ENCODE measurements at places on chromosomes 6 and 20.

DNA sequence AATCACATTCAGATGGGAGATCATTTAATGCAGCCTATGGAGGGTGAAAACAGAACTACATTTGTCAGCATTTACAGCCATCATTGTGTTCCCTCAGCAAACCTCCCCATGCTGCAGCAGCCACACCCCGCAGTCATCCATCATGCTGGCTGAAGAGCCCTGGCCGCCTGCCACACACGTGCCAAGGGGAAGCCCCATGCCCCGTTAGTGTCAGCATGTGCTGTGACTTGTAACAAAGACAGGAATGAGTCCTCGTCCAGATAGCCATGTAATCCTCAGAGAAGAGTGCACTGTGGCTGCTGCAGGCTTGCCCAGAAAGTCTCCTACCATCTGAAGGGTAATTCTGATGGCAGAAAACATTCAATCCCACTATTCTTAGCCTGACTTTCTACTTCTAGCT is 1097.8 kb downstream of the KIF16B start:
- DNase-seq, result no peak

DNA sequence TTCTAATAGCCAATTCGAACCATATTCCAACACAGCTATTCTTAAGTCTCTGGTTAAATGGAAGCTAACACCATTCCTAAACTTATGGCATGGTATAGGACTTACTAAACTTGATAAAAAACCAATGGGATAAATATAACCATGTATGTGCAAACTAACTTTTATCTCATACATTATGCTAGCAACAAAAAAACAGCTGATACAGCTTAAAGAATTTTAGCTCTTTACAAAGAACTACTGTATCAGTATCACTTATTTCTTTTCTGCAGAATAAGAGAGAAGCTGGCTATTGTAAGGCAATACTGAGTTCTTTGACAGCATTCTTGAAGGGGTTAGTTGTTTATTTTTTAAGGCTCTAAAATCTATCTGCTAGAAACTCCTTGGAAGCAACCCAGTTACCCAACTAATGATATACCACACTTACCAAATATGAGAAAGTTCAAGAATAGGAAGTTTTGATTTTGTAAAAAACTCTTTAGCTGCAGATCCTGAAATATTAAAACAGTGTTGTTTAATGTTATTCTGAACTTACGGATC is 44.9 kb downstream of the REPS1 start:
- no peak for DNase-seq

DNA sequence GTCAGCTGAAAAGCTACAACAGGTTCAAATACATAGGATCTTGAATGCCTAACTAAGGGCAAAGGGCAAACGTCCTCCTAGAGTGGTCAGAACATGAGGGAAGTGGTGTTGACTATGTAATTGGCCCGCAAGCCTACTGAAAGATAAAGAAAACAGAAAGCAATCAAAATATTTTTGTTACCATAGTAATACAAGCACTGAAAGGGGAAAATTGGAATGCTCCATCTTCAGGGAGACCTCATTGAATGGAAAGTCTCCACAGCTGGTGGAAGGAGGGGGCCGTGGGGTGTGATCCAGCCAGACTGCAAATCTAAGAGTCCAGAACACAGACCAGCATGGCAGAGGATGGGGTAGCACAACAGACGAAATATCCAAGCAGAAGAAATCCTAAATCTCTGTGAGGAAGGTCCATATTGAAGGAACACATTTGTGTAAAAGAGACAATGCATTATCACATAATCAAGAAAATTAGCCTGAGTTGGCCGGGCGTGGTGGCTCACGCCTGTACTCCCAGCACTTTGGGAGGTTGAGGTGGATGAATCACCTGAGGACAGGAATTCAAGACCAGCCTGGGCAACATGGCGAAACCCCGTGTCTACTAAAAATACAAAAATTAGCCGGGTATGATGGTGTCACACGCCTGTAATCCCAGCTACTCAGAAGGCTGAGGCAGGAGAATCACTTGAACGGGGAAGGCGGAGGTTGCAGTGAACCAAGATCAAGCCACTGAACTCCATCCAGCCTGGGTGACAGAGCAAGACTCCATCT is 39.5 kb downstream of the MTFR2 start:
- DNase-seq, result no peak

- DNase-seq, result no peak
Measured at GRCh38 chr20:17870086-17870740, 98.4 kb downstream of the SNX5 start.

DNA sequence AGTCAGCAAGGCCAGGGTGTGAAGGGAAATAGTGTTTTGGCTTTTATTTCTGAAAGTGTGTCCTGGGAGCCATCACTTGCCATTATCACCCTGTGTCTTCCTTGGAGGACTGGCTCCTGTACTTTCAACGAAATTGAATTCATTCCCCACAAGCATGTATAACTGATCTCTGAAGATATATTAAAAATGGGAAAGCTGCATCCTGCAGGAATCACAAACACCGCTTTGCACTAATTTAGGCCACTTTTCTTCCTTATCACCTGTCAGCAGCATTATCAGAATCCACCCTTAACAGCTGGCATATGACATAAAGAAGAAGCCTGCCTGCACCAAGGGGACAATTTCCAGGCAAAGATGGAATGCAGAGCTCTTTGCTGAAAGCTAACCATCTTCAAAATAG is 56.2 kb downstream of the LAMP5 start:
- no peak for DNase-seq

- no peak for DNase-seq
Measured at GRCh38 chr6:63792736-63793464, 157.3 kb downstream of the PHF3 start.

GRCh38 chr20:48025051-48025515 is 239.8 kb upstream of the SULF2 start:
- no peak for DNase-seq

DNA sequence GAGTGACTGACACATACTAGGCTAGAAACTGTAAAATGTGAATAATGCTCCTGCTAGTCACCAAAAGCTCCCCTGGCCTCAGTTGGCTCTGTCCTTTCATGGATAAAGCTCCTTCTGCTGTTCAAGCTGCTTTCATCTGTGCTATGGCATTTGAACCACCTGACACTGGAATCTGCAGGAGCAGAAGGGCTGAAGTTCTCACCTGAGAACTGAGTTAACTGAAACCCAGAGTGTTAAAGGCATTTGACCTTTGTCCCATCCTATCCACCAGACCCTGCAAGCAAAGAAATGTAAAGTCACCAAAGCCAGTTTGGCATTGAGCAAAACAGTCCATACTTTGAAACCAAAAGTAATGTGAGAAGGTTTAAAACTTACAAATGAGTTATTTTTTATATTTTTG is 77.7 kb downstream of the BMP2 start:
- no peak for DNase-seq

DNA sequence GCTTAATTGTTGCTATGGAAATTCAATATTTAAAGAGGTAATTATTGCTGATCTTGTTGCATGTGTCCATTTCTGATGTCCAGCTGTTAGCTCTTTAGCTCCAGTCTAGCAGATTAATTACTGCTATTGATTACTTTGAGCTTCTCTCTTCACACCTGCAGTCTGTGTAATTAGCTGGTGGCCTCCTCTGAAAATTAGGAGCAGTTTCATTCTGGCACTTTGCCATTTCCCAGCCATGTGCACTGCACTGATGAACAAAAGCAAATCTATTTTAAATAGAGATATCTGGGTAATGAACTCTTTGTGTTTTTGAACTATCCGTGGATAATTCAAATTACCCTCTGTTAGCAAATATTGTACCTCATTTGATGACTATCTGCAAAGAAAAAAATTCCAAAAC is 275.9 kb downstream of the RNF144B start:
- no peak for DNase-seq

DNA sequence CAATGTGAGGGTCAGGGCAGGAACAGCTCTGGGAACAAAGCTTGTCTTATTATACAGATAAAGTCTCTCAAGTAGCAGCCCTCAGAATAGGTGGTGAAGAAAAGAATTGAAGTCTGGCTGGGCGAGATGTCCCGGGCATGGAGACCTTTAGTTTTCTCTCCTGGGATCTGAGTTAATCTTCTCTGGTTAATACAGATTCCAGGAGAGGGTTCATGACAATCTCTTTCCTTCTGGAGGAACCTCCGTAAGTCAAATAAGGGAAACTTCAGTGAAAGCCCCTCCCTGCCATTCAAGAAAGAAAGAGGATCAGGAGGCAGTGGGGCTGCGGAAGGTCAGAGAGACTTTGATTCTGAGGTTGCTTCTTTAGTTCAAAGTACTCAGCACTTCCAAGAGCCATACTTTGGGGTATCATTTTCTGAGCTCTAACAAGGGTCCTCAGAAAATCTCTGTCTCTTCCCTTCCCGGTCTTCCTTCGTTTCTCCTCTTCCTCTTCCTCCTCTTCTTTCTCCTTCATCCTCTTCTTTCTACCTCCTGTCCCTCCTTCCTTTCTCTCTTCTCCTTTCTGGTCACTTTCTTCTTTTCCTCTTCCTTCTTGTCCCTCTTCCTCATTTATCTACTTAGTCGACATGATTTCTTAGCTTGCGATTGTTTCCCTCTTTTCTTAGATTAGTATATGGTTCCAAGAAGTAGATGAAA is 4.6 kb upstream of the ZNF184 start:
- no peak for DNase-seq
